ENCODE measurements at places on chromosomes 6 and 20.

- DNase-seq = no peak
These were observed 1323.0 kb upstream of the GJE1 start for GRCh38 chr6:140809694-140810101.

DNA sequence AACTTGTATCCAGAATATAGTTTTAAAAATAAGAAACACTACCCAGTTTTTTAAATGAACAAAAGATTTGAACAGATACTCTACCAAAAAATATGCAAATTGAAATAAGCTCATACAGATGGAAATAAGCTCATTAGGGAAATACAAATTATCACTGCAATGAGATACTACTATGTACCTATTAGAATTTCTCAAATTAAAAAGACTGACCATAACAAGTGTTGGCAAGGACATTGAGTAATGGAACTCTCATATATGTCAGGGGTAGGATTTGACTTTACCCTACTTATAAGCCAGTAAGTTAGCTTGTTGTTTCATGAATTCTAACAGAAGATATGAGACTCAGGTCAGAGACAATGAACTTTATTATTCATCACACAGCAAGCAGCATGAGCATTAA, 9.6 kb upstream of the ASIP start:
- no peak for DNase-seq

GRCh38 chr6:84926189-84927155, 162.1 kb upstream of the TBX18 start:
- DNase-seq = no peak

GRCh38 chr6:3455569-3456394, 1.1 kb downstream of the SLC22A23 start:
- DNase-seq = no peak

DNA sequence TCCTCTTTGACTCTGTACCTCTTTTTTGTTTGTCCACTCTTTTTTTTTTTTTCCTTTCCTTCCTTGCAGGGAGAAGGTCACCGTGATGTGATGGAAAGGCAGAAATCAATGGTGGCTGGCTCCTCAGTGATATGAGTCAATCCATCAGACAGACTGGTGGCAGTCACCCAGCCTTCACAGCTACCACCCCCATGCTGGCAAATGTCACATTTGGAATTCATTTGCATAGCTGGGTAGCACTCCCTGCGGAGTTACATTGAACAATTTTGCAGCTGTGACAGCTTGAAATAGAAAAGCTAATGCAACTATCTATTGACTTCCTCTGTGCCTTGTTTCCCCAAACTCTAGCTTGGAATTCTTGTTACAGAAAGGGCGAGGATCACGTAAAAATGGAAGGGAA, 668.4 kb downstream of the C6orf118 start:
- DNase-seq = no peak

- no peak for DNase-seq
These were observed 19.4 kb downstream of the NOL4L start for GRCh38 chr20:32565735-32566032.

GRCh38 chr20:17896771-17897369, 71.7 kb downstream of the SNX5 start:
- no peak for DNase-seq

- DNase-seq = no peak
These were observed 117.1 kb downstream of the TBXT start for GRCh38 chr6:166050559-166050958.

GRCh38 chr6:154650351-154650750, 82.9 kb upstream of the SCAF8 start:
- no peak for DNase-seq

DNA sequence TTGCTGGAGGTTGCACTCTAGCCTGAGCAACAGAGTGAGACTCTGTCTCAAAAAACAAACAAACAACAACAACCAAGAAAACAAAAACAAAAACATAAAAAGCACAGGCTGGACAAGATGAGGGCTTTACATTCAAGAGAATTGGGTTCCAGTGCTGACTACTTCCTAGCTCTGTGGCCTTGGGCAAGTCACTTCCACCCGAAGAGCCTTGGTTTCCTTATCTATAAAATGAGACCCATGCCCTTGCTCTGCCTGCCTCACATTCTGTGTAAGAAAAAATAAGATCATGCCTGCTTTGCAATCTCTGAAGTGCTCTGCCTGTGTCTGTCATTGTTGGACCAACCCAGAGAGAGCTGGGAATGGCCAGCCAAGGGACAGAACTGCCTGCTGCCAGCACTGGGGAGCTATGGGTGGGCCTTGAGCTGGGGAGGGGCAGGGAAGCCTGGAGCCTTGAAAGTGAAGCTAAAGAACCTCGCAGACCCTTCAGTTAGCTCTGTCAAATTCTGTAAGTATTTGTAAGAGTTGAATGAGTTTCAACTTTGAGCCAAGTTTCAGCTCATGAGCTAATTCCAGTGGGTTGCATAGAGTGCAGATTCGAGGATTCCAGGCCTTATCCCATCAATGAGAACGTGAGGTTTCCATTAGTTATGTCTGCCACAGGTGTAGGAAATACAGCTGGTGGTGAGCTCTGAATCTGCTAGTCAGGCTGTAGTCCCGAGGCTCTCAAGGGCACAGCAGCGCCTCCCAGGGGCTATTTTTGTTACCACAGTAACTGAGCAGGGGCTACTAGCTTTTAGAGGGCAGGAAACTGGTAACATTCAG, 93.2 kb downstream of the DLGAP4 start:
- DNase-seq = no peak

DNA sequence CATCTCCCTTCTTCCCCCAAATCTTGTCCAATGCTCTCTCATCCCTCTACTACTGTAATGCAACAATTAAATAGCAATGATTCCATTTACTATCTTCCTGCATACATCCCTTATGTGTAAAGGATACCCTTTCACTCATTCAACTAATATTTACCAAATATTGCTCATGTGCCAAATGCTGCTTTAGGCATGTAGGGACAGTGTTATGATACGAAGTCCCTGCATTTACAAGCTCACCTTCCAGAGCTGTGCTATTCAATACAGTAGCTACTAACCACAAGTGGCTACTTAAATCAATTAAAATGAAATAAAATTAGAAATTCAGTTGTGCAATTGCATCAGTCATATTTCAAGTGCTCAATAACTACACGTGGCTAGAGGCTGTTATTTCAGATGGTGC, 41.1 kb downstream of the GMDS start:
- no peak for DNase-seq

DNA sequence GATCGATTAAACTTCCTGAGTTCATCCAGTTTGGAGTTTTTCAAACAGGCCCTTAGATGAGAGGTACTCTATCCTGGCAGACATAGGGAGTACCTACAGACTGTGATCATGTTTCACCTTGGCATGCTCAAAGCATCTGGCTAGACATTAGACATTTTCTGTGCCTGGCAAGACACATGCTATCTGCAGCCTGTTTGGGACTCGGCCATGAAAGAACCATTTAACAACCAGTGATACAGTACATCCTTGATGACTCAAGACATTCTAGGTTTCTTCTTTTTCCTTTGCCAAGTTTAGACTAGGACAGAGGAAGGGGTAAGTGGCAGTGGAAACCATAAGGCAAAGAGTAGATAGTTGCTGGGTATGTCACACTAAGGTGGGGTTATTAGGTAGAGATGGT, 15.4 kb upstream of the PAQR8 start:
- DNase-seq = no peak

DNA sequence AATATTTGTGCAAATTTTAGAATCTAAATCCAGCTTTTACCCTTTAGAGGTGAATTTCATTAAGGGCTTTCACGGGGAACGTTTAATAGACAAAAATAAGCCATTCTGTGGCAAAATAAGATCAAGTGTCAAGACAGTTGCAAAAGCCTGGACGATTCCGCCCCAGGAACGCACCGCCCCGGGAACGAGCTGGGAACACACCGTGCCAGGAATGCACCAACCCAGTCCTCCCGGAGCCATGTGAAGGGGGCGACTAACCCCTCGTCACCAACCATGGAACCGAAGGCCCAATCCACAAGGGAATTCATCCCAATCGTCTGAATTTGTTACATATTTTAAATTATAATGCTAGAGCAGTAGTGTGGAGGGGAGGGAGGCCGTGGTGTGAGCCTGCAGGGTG, 20.8 kb upstream of the TCFL5 start:
- no peak for DNase-seq

- no peak for DNase-seq
These were observed 5.2 kb upstream of the FOXO3 start for GRCh38 chr6:108555399-108556052.

GRCh38 chr6:326896-327537, 34.7 kb downstream of the DUSP22 start:
- DNase-seq = no peak

- DNase-seq = peak; percentile 9
These were observed 683.4 kb downstream of the RNF144B start for GRCh38 chr6:19070520-19070919.

GRCh38 chr20:8421981-8422380, 289.9 kb downstream of the PLCB1 start:
- no peak for DNase-seq

DNA sequence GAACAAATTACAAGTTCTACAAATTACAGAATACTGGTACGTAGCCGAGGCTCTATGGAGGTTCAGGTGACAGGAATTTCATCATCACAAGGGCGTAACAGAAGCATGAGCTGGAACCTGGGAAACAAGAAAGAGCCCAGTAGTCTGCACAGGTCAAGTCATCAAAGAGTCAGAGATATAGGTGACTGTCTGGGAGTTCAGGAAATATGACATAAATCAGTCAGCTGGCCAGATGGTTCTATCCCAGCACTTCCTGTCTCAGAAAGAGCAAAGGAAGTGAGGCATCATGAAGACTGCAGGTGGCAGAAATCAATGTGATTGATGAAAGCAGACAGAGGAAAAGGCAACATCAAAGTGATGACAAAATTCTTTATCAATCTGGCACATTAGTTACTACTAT, 23.3 kb downstream of the MYCT1 start:
- no peak for DNase-seq

- no peak for DNase-seq
These were observed 215.1 kb downstream of the DLL1 start for GRCh38 chr6:170075659-170076223.

DNA sequence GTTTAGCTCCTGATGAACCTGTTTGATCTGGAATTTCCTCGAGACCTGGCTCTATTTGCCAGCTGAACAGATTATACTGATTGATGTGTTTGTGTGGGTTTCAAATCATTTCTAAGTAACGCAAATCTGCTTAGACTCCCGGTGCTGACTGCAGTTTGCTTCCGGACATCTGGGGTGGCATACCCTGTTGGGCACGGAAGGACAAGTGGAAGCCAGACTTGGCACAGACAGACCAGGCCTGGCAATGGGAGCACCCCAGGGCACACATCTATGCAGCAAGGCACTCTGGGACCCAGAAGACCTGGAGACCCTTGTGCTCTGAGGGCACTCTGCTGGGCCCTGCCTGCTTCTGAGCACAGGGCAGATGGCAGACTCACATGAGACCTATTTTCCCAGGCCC, 433.7 kb upstream of the CHD6 start:
- no peak for DNase-seq

- DNase-seq = no peak
These were observed 54.9 kb downstream of the CDH22 start for GRCh38 chr20:46253391-46253790.

DNA sequence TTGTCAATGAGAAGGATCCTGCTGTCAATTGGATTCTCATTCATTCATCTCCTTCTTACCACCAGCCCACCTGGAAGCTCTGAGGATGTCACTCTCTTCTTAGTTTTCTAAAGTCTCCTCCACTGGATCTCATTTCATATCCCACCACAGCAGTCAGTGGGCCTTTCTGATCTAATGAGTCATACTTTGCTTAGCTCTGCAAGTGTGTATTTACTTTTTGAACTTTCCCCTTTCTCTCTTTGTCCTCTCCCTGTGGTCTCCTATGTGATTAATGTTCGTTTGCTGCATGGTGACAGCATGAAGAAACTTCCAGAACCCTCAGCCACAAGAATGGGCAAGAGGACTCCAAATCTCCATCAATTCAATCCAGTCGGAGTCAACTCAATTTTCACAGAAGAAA, 63.6 kb upstream of the SYNDIG1 start:
- DNase-seq = no peak

DNA sequence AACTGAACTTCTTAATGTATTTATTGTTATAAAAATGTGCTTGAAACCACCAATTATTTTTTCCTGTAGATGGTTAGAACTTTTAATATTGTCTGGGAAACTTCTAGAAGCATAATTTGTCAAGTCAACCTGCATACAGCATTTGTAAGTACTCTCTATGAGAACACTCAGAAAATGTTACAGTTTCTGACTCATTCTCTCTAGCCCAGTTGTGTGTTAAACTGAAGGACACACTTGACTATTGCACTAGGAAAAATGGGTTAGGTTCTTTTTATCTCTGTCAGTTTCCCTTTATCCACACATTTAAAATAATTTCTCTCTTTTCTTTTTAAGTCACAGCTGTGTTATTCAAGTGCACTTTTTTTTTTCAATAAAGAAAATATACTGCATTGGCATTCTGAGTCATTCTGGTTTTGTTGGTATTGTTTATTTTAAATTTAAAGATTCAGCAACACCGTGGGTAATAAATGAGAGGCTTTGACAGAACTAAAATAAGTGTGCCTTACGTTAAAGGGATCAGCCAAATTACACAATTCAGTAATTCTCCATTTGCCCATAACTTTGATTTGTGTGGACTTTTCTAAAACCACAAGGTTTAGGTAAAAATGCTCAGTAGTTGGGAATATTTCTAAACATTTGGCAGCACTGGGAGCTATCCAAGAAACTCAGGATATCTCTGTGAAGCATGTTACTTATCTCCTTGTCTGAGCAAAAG, 50.7 kb downstream of the OPN5 start:
- no peak for DNase-seq

GRCh38 chr6:135137826-135138225, 43.3 kb upstream of the MYB start:
- DNase-seq = no peak

GRCh38 chr20:60000271-60001042, 42.2 kb downstream of the CDH26 start:
- DNase-seq = no peak

DNA sequence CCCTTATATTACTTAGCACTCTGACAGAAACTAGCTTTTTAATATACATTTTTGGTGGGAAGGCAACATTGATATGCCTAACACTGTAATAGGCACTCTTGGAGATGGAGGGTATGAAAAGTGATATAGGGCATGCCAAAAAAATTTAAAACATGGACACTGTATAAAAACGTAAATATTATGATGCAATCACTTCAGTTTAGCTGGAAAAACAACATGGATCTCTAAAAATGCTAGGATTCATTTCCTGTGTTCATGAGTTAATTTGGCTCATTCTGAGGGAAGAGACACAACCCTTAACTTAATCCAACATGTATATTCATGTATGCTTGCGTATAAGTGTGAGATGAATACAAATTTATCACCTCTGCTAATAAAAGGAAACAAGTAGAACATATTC, 157.3 kb upstream of the TFAP2D start:
- DNase-seq = no peak
